ENCODE measurements at places on chromosomes 2 and 18. TPM values are rescaled to one million over a fixed set of nuclear protein-coding genes. Genes with fewer than 3 reads are reported as not detected.

The ST8SIA5 gene
- not detected for total RNA-seq

The ANKRD29 gene
- total RNA-seq, result 17.6 TPM

The RGPD3 gene
- total RNA-seq, result 0.16 TPM

The DES gene
- 0.47 TPM for total RNA-seq

The DLGAP1 gene
- total RNA-seq, result not detected
